ENCODE measurements at places on chromosomes 12 and 14.

DNA sequence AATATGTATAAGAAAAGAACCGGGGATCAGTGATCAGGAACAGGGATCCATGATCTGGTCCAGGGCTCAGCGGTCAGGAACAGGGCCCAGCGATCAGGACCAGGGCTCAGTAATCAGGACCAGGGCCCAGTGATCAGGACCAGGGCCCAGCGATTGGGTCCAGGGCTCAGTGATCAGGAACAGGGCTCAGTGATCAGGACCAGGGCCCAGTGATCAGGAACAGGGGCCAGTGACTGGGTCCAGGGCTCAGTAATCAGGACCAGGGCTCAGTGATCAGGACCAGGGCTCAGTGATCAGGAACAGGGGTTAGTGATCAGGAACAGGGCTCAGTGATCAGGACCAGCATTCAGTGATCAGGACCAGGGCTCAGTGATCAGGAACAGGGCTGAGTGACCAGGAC, 56.3 kb downstream of the TMEM121 start:
- DNase-seq = no peak

- no peak for DNase-seq
Observed at GRCh38 chr12:132152953-132153352, 8.7 kb downstream of the NOC4L start.

DNA sequence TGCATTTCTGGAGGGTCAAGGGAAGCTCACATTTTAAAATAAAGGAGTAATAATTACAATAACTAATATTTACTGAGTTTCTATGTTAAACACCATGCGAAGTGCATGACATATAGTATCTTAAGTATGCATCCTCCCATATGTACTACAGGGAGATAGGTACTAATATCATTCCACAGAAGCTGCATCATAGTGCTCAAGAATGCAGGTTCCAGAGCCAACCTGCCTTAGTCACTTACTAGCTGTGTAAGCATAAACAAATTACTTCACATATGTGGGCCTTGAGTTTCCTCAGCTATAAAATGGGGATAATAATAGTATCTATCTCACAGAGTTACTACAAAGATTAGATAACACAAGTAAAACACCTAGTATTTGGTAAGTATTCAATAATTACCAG, 18.3 kb downstream of the ARMH4 start:
- DNase-seq = no peak

GRCh38 chr12:33566403-33566802, 126.8 kb upstream of the SYT10 start:
- DNase-seq = no peak

- DNase-seq = no peak
Observed at GRCh38 chr14:100124551-100125088, 34.8 kb downstream of the DEGS2 start.

GRCh38 chr12:70919597-70920035, 922 bp downstream of the PTPRR start:
- no peak for DNase-seq

DNA sequence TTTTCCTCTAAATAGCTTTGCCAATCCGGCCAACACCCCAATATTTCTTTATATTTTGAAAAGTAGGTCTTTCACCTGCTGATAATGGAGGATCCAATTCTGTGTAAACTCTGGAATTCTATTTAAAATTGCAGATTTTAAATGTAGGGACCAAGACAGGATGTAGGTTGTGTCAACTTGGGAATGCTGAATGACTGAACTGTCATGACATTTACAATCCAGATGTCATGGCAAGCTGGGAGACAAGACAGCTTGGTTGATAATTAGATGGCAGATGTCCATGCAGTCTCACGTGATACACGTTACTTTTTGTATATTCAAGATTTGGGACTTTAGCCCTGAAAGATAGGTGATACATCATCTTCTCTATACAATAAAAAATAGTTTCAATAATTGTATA, 477.2 kb downstream of the DIO2 start:
- no peak for DNase-seq

- no peak for DNase-seq
Observed at GRCh38 chr12:87441511-87441910, 587.7 kb downstream of the C12orf50 start.

DNA sequence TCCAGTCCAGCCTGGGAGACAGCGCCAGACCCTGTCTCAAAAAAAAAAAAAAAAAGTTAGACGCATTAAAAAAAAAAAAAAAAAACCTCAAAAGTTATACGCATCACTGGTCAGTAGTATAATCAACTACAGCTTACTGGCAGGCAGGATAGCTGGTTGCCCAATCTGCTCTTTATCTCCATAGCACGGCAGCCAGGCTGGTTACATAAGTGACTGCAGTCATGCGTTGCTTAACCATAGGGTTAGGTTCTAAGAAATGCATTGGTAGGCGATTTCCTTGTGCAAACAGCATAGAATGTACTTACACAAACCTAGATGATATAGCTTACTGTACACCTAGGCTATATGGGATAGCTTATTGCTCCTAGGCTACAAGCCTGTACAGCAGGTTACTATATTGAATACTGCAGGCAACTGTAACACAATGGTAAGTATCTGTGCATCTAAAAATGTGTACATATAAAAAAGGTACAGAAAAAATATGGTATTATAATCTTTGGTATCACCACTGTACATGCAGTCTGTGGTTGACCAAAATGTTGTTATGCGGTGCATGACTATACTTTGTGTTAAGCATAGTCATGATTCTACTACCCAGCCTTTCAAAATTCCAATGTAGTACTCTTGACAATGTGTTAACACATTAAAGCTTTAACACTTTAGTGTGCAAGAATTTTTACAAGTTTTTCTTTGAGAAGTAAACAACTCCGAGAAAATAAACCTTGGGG, 8.1 kb downstream of the L2HGDH start:
- DNase-seq = no peak

DNA sequence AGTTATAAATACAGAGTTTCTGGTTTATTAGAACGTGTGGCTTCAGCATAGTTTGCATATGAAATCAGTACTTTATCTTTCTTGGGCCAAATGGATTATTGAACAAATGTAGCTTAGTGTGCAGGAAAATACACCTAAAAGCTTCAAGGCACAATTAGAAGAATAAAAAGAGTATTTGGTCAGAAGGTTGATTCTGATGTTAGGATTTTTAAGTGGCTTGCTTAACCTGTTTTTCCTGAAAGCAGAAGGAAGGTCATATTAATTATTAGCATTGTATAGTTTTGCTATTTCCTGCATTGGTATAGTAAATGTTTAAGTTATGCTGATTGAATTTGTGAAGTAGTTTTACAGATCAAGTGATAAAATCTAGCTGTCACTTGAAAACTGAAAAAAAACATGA, 31.0 kb upstream of the GNS start:
- no peak for DNase-seq

DNA sequence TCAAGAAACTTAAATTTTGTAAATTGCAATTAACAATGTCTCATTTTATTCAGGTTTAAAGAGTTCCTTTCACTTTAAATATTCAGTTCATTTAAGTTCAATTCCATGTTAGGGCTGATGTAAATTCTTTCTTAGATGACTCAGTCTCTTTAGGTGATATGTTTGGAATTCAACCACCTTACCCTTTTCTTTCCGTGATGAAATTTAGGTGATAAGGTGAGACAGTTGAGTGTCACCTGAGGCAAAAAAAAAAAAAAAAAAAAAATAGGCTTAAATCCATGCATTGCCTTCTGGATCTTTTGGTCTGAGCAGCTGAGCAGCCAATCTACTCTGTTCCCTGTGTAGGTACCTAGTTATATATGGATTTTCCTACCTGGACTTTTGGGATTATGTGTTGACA, 299.5 kb downstream of the DAD1 start:
- DNase-seq = no peak

DNA sequence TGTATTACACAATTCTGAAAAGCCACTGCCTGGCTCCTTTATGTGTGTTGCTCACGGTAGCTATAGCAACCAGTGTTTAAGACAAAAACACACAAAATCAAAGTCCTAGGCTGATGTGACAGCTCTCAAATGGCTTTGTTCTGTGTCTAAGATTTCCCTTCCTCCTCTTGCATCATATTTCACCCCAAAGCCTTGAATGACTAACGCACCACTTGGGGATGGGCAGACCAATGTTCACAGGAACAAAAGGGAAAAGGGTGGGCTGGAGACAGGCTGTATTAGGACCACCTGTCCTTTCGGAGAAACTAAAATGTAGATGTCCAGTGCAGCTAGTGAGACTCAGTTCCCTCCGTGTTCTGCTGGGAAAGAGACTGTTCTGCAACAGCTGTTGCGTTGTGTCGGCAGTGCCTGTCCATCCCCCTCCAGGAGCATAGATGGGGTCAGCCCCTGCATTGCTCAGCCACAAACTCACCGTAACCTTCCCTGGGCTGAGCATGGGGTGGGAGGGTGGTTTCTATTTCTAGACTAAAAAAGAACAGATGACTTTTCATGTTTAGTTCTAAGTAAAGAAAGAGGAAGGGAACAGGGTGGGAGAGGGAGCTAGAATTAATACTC, 26.8 kb upstream of the DAAM1 start:
- no peak for DNase-seq

DNA sequence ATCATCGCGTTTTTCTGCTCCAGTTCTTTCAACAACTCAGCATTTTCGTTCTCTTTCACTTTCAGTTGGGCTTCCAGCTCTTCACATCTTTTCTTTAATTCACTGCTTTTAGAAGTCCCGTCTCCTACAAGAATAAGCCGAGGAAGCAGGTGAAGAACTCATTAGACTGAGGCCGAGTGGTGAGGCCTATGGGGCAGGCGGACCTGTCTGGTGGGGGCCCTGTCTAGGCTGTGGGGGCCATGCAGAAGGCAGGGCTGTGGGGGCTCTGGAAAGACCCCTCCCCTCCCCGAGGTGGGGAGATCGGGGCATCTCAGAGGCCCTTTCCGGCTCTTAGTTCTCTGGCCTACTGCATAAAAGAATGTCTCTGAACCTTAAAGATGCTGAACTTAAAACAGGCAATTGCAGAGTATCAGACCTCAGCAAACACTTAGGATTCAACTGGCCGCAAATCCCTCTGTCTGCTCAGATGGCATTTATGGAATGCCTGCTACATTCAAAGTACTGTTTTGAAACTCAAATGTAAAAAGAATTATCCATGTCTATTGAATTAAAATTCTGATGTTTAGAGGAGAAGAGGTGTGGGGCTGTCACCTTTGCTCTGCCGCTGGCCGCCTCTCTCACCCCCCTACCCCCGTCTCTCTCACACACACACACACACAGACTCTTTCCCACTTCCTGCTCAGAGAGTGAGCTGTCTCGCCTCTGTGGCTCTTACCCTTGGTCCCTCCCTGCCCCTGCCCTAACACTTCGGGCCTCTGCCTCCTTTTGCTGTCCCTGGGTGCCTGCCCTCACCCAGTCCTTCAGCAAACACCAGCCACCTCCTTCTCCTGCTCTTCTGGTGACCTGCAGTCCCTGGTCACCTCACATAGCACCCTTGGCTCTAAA, 34.7 kb downstream of the CCDC92 start:
- DNase-seq = peak; percentile 9
